ENCODE measurements at places on chromosomes 5 and 9.

DNA sequence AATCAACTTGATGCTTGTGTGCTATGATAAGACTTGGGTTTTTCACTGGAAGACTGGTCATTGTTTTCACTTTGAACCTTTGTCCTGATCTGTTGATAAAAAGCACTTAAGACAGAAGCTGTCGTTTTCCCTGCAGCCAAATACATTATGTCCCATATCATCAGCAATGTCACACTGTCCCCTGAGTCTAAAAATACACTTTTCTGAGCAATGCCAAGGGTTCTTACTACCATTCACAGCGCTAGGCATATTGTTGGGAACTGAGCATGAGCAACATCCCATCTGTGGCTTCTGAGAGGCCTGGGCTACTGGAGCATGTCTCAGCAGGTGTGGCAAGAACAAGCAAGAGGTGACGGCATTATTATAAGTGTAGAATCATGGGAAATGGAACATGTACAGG is 81.8 kb downstream of the SEMA6A start:
- DNase-seq, result no peak

DNA sequence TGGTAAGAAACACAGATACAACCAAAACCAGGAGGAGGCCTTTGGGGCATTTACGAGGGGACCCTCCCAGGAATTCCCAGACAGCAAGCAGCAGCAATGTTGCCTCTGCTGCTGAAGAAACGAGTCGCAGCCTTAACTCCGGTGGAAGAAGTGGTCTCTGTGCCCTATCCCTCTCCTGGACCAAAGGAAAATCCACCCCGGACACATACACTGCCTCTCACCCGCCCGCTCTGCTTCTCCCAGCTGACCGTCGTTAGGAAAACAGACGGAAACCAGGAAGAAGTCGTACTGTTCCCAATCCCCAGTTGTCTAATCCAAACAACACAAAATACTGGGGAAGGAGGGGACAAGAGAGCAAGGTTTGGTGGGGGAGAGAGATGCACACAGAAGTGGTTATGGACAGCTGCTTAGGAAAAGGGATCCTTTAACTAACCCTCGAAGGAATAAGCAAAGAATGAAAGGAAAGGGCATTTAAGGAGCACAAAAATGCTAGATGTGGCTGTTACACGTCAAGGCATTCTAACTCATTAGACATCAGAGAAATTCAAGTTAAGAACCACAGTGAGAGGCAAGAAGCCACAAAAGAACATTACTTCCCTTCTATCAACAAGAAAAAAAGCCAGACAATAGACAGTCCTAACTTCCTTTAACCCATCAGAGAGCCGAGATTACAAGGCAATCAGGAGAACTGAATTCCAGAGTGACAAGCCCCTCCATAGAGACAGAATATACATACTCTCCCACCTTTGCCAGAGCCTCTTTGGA is 71.9 kb downstream of the ACTL7B start:
- DNase-seq, result no peak

GRCh38 chr5:149561848-149562247 is 10.6 kb upstream of the CSNK1A1 start:
- DNase-seq, result no peak

DNA sequence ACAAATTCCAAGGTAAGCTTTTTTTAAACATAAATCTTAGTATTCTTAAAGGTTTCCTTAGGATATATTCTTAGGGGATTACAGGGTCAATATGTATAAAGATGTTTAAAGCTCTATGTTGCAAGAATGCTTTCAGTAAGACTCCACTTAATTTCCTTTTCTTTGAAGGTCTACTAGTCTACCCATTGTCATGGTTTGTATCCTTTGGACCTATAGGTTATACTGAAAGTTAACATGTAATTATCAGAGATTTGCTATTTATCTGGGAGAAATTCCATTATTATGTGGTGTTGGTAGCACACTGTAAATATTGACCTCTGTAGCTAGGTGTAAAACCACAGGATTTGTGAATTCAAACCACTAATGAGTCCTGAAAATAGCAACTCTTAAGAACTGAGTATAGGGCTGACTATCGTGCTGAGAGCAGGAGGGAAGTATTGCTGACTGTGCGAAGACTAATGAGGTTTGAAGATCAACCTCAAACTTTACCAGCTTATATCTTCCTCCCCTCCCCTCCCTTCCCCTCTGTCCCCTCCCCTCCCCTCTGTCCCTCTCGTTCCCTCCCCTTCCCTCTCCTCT is 85.6 kb downstream of the GADD45G start:
- DNase-seq, result no peak

DNA sequence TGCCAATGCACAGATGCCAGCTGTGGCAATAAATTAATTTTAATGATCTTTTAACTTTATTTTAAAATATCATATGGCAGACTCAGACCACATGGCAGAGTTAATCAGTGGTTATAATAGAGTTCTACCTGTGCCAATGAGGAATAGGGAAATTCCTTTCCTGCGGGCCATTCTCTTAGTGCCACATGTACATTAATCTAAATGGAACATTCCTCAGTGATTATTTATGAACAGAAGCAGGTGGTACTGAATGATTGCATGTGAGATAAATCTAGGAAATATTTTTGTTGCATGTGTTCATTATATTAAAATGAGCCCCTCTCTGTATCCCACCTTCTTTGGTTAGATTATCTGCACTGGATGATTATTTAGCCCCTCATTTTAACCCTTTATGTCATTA is 102.3 kb downstream of the CCDC192 start:
- no peak for DNase-seq

DNA sequence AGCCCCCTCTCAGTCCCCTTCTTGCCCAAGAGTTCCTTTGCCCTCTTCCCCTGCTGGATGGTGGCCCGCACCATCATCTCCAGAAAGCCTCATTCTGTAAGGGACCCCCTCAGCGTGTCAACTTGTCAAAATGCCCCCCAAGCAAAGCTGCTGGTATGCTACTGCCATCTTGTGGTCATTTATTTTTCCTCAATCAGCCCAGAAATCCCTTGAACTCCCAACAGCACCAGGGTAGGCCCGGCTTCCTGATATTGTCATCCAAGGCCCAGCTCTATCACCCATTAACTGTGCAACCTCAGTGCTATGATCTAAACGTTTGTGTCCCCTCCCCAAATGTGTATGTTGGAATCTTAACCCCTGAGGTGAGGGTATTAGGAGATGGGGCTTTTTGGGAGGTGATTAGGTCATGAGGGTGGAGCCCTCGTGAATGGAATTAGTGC is 53.2 kb upstream of the FBXW11 start:
- no peak for DNase-seq

GRCh38 chr9:35682520-35683315 is 7.0 kb downstream of the TPM2 start:
- no peak for DNase-seq

- DNase-seq, result no peak
Observed at GRCh38 chr9:27059907-27060306, 49.1 kb upstream of the TEK start.

GRCh38 chr5:161396171-161396570 is 150.4 kb downstream of the GABRB2 start:
- no peak for DNase-seq

DNA sequence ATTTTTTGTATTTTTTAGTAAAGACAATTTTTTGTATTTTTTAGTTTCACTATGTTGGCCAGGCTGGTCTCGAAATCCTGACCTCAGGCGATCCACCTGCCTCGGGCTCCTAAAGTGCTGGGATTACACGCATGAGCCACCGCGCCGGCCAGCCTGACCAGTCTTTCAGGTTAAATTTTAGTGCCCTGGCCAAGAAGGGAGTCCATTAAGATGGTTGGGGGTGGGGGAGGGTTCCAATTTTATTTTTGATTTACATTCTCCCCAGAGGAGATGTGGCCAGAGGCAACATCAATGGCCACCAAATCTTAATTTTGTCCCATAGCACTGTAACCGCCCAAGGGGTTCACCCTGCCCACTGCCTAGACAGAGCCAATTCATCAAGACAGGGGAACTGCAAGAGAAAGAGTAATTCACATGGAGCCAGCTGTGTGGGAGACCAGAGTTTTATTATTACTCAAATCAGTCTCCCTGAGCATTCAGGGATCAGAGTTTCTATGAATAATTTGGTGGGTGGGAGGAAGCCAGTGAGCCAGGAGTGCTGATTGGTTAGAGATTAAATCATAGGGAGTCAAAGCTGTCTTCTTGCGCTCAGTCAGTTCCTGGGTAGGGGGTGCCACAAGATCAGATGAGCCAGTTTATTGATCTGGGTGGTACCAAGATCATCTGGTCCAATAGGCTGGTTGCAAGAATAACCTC is 24.7 kb downstream of the TBCA start:
- DNase-seq, result no peak

GRCh38 chr9:15482146-15482545 is 28.6 kb downstream of the PSIP1 start:
- DNase-seq, result no peak

DNA sequence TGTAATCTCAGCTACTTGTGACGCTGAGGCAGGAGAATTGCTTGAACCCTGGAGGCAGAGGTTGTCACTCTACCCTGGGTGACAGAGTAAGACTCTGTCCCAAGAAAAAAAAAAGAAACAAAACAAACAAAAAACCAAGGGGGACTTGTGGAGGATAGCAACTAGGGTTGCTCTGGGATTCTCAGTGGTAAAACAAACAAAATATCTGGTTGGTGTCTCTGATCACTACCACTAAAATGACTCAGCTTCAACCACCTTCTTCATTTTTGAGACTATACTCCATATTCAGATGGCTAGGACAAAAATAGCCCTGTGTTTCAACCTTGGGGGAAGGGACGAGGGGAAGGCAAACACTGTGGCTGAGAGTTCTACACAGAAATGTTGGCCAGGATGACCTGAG is 110.3 kb downstream of the ARRDC3 start:
- no peak for DNase-seq

DNA sequence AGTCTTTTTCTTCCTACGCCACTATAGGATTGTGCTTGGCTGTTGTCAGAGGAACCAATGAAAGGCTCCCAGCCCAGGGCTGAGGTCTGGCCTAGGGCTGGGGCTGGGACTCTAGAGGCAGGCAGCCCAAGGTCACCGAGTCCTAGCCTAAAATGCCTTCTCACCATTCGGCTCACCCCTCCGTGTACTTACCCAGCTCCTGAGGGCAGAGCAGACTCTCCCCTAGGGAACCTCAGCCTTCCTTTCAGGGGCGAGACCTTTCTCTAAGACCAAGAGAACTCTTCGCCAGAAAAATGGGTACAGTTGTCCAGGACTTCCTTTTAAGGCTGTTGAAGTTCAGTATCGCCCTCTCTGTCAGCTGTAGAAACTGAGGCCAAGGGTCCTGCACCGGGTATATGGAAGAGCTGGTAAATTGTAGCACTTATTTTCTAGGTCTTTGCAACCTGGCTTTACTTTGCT is 1.7 kb upstream of the SPRY4 start:
- no peak for DNase-seq

- DNase-seq, result no peak
Observed at GRCh38 chr5:143233031-143233430, 170.5 kb downstream of the NR3C1 start.

DNA sequence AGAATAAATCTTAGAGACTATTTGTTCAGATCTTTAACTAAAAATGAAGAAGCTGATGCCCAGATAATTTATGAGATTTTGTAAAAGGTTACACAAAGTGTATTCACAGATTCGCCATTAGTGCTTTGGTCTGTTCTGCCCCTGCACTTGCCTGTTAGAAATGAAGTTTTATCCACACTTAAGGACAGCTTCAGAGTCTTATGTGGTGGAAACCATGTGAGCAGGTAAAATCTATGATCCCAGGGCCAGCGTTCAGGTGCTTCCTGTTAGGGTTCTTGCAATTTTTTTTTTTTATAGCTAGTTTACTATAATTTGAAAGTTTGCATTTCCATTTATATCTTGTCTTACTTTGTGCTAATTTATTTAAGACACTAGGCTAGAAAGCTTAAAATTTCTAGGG is 561.6 kb downstream of the PRR16 start:
- no peak for DNase-seq

DNA sequence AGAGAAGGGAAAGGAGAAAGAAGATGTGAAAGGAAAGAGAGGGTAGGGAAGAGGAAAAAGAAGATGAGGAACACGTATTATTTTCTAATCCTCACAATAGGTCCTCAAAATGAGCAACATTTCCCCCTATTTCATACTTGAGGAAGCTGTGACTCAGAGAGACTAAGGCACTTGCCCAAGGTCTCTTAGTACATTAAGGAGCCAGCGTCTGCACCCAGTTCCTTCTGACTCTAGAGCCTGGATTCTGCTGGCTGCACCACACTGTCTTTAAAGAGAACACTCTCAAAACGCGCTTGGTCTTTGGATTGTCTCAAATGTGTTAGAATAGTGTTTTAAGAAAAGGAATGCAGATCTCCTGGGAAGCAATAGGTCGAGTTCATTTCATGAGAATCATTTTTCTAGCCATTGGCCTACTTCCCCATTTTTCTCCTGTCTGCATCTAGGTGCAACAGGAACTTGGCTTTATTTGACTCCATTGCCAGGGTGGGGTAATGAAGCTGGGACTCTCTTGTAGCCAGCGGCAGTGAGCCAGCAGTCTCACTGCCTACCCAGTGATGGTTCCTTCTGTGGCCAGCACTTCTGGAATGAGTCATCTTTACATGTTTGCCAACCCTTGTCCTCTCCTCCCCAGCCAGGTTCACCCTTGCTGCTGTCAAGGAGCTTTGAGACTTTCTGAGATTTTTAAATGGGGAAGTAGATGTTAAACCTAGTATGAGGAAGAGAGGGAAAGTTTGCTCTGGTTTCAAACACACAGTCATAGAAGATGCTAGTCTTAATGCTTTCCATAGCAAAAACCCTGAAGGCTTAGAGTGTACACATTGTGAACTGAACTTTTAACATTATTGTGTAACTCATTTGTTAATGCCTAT is 82.7 kb downstream of the DOCK8 start:
- DNase-seq, result no peak

GRCh38 chr5:157912621-157913325 is 53.8 kb upstream of the CLINT1 start:
- DNase-seq, result no peak

DNA sequence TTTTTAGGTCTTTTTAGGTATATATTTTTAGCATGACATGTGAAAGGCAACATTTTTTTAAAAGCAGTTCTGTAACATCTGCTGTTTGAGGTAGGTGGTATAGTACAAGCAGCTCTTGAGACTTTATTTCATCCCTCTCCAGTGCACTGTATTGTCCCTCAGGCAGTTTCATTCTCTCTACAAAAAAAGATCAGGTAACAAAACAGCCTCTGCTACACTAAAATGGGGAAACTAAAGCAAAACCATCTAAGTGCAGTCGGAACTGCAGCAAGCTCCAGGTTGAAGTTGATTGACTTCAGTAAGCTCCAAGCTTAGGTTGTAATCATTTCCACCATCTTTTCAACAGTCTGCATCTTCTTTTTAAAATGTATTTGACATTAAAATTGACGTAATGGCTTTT is 195.6 kb downstream of the DEPDC1B start:
- DNase-seq, result no peak

- DNase-seq, result no peak
Observed at GRCh38 chr5:78633700-78634099, 14.9 kb downstream of the LHFPL2 start.

DNA sequence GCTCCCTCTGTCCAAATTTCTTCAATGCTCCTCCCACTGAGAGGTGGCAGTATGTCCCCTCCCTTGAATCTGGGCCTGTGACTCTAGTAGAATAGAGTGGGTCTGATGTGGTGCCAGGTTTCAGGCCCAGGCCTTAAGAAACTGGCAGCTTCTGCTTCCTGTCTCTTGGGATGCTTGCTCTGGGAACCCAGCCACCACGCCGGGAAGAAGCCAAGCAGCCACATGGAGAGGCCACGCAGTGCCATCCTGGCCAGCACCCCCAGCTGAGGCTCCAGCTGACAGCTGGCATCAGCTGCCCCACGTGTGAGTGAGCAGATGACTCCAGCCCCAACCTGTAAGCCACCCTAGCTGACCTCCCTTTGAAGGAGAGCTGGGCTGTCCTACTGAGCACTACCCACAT is 7.3 kb upstream of the TSPAN17 start:
- no peak for DNase-seq

GRCh38 chr5:151677776-151678545 is 8.8 kb downstream of the SPARC start:
- no peak for DNase-seq
